ENCODE measurements at places on chromosomes 3 and 15.
A peak's percentile ranks its signal among the peaks of the same experiment; 100 is the strongest.

DNA sequence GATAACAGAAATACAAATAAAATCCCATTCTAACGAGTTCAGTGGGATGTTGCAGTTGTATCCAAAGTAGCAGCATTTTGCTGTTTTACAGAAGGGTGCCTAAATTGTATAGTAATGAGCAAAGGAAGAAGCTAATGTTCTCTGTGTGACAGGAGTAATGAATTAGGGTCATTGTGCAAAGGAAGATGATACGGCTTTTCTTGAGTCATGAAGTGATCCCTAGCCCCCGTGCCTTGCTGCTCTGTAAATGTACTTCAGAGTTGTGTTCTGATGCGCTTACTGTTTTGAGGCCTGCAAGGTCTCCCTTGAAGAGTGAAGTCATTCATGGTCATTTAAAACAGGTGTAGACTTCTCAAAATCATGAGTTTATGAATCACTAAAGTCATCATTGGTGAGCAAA, 37.9 kb downstream of the ATP1B3 start:
- no peak for DNase-seq

DNA sequence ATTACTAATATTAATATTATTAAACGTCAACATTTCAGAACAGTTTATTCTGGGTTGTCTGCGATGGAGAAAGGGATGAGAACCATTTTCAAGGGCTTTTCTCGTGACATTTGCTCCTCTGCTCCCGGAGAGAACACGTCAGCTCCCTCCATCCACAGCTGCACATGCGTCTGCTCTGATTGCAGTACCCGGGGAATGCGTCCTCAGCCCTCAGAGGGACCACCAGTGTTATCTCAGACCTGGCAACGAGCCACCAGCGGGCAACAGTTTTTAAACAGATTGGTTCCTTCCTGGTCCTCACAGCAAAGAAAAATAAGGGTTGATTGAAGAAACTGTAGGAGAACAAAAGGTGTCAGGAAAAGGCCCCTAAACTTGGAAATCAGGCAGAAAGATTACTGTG, 202.2 kb upstream of the ADAMTS9 start:
- peak; percentile 84 for DNase-seq

GRCh38 chr3:13648060-13649001, 99.4 kb downstream of the FBLN2 start:
- DNase-seq = peak; percentile 77

- DNase-seq = no peak
Measured at GRCh38 chr3:139361276-139361675, 17.5 kb downstream of the MRPS22 start.

DNA sequence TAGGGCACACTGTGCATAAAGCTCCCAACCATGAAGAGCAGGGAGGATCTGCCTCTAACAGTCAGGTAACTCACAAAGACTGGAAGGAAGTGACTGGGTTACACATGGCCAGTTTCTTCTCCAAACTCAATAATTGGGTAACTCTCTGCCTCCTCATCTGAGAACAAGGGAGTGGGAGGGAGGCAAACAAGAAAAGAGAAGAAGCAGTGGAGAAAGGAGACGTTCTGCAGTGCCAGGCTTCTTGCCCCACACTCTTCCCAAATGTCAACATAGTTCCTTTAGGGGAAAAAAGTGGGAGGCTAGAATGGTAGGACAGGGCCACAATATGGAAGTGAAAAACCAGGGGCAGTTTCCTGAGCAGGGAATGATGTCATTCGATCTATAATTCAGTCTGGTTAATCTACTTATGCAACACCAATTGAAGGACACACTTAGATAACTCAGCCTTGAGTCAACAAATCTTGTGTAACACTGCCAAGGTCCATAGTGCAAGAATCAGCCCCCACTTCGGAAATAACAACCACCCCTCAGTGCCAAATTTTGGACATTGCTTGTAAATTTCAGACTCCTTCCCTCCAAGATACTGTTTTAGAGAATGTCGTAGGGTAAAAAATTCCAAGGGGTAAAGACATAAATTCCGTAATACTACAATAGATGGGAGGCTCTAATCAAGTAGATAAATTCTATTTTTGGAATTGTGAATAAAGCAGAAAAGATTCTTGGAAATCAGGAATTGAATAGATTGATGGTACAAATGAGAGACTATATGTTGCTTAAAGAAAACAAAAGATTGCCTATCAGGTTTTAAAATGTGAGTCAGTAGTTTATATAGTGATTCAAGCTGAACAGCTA, 143.0 kb downstream of the LPP start:
- no peak for DNase-seq

- DNase-seq = peak; percentile 85
Measured at GRCh38 chr3:195150181-195151118, 120.5 kb downstream of the XXYLT1 start.

DNA sequence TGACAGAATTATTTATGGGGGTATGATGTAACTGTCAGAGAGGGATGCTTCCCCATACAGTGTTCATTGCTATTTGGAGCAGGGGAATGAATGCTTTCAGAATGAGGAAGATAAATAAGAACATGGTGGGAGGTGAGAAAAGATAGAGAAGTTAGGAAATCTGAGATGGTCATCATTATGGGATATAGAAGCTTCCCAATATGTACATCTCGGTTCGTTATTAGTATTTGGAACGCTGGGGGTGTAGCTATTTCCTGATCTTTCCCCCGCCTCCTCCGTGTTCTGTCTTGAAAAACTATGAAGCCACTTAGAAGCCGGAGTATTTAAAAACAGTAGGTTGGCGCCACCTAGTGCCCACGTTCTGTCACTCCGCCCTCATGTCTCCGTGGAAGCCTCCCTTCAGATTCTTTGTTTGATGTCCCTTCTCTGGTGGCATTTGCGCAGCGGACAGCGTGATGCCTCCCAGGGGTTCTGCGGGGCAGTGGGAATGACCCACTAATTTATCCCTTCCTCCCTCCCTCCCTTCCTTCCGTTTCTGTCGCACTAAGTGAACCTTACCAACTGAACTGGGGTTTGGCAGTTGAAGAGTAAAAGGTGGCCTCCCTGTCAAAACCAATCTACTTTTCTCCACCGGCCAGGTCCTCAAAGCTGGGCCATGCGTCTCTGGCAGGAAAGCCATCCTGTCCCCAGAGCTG, 184.5 kb downstream of the FEZF2 start:
- DNase-seq = peak; percentile 73

GRCh38 chr3:66620296-66620695, 119.5 kb upstream of the LRIG1 start:
- no peak for DNase-seq

- DNase-seq = no peak
Measured at GRCh38 chr15:64019764-64020163, 26.5 kb downstream of the DAPK2 start.

- no peak for DNase-seq
Measured at GRCh38 chr15:57752436-57752835, 45.9 kb downstream of the POLR2M start.

DNA sequence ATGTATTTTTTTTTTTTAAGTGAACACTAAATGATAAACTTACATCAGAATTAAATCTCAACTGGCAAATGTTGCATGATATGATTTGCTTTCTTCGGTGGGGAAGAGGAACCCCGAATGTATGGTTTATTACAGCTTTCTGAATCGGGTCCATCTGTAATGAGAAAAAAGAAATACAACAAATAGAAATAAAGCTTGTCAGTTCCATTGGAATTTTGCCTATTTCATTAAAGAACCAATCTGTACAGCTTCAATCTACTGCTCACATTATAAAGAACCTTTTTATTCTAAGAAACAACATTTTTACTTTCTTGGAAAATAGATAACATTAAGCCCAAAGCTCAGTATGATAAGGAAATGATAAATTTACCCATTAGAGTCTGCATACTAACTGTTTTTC, 186.5 kb downstream of the ZNF385D start:
- DNase-seq = no peak

GRCh38 chr3:105851582-105851981, 17.2 kb downstream of the CBLB start:
- DNase-seq = no peak

GRCh38 chr15:50552238-50552637, 5.8 kb upstream of the USP50 start:
- DNase-seq = no peak

- no peak for DNase-seq
Measured at GRCh38 chr3:194971965-194972364, 286.3 kb downstream of the FAM43A start.

GRCh38 chr3:193068365-193068764, 150.7 kb upstream of the MB21D2 start:
- DNase-seq = no peak

DNA sequence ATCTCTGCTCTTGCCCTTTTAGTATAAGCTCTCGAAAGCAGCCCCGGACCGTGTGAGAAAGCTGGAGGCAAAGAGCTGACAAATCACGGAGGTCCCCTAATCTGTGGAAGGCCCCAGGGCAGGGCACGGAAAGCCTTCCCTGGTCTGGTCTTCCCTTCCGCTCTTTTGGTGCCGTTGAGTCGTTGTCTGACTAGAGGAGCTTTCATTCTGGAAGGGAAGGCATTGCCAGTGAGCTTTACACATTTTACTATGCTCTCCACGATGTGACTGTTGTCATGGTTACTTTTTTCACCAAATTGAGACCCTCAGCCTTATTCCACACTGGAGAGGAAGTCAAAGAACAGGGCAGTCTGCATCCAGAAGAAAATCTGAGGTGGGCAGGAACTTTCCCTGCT, 71.7 kb downstream of the CYP19A1 start:
- DNase-seq = no peak

- DNase-seq = no peak
Measured at GRCh38 chr3:46867550-46867898, 4.3 kb upstream of the MYL3 start.

Data from BE2C (cell line).